ENCODE measurements at places on chromosomes 7 and 10. TPM values are rescaled to one million over a fixed set of nuclear protein-coding genes. Genes with fewer than 3 reads are reported as not detected.

PTPRZ1 gene
- 74.2 TPM for total RNA-seq

CRHR2 gene
- 0.07 TPM for total RNA-seq

DNA sequence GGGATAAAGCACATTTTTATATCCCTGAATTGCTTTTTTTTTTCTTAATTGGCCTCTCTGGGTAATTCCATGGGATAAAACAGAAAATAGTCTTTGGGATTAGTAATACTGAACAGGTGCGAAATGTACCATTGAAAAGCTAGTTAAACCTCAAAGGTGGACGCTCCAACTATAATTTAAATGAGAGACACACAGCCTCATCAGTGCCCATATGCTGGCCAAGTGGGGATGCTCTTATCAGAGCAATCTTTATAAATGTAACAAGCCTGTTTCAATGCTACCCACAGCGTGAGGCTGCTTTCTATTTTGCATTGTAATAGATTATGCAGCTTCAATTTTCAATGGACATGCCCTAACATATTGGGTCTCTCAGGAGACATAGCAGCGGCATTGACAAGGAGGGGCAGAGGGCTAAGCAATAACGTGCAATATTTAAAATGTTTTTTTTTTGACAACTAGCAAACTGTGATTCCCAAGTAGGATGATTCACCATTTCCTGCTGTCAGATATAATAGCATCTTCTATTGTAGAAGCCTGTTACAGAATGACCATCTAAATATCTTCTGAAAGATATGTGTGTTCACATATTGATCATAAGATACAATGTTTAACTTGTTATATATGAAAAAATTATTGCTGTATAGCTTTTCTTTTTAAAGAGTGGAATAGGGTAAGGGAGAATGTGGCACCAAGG is 91.3 kb upstream of the BET1 start:
- DNase-seq, result no peak
- no peaks in the 10 kb centered on the region for H3K36me3 ChIP-seq
- no peak overlapping the region for H3K4me3 ChIP-seq
- no peaks in the 10 kb centered on the region for H3K27me3 ChIP-seq
- H3K27ac ChIP-seq, result no peak overlapping the region
- no peaks in the 10 kb centered on the region for H3K4me1 ChIP-seq

DNA sequence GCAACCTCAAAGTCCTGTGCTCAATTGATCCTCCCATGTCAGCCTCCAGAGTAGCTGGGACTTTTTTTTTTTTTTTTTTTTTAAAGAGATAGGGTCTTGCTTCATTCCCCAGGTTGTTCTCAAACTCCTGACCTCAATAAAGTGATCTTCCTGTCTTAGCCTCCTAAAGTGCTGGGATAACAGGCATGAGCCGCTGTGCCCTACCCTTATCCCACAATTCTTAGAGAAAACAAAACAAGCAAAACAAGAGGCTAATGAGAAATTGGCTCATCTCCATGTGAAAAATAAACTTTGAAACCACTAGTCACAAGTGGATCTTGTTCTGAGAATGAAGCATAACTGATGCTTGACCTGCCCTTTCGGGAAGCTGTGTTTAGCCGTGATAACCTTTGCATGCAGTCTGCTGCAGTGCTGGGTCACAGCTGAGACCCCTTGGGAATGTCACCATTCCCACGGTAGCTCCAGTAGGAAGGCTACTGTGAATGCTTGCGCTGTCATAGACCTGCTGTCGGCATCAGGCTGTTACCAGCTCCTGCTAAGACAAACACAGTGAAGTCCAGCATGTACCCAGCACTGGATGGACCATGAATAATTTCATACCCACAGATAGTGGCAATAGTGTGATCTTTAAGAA is 290.7 kb upstream of the KIAA1217 start:
- H3K36me3 ChIP-seq, result no peaks in the 10 kb centered on the region
- no peaks in the 10 kb centered on the region for H3K4me1 ChIP-seq
- no peaks in the 10 kb centered on the region for H3K27me3 ChIP-seq
- H3K27ac ChIP-seq, result no peak overlapping the region
- H3K4me3 ChIP-seq, result no peak overlapping the region
